NCI-H774 (cell line): ENCODE measurements at places on chromosomes 1 and 21.

- no peak for DNase-seq
Measured at GRCh38 chr1:46394108-46394871, at the start of gene FAAH. FAAH (plus strand) TSS chr1:46394317; CDS start chr1:46394349, 32 bp downstream.

- DNase-seq, result no peak
Measured at GRCh38 chr1:47187926-47188250, 1.9 kb downstream of the PDZK1IP1 start.

DNA sequence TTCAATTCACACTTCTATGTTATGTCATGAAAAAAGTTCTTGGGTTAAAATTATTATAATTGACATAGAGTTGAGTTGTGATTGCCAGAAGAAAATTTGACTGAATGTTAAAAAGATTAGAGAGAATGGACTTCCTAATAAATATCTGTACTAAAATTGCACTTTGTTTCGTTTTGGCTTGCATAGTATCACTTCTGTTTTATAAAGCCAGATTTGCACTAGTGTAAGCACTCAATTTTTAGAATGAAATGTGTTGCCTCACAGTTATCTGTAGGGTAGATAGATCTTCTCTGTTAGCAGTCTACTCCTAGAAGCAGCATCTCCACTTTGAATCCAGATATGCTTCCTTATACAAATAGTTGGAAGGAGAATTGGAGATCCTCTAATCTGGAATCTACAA lies 95.2 kb upstream of the MPC2 start:
- DNase-seq, result no peak

DNA sequence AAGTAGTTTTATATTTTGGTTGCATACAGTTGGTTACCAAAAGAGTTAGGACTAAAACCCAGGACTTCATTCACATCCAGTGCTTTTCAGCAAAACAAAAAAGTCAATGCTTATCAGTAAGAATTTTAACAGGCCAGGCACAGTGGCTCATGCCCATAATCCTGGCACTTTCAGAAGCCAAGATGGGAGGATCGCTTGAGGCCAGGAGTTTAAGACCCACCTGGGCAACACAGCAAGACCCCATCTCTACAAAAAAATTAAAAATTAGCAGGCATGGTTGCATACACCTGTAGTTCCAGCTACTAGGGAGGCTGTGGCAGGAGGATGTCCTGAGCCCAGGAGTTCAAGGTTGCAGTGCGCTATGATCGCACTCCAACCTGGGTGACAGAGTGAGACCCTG lies 47.3 kb downstream of the AKT3 start:
- no peak for DNase-seq

GRCh38 chr1:201968202-201968925 lies 13.1 kb downstream of the TIMM17A start:
- no peak for DNase-seq

- no peak for DNase-seq
Measured at GRCh38 chr1:236144033-236144432, 1.7 kb downstream of the GPR137B start.

- peak; percentile 80 for DNase-seq
Measured at GRCh38 chr1:59057211-59057694, 239.6 kb upstream of the FGGY start.

GRCh38 chr1:192767798-192768197 lies 41.0 kb upstream of the RGS2 start:
- DNase-seq, result no peak

DNA sequence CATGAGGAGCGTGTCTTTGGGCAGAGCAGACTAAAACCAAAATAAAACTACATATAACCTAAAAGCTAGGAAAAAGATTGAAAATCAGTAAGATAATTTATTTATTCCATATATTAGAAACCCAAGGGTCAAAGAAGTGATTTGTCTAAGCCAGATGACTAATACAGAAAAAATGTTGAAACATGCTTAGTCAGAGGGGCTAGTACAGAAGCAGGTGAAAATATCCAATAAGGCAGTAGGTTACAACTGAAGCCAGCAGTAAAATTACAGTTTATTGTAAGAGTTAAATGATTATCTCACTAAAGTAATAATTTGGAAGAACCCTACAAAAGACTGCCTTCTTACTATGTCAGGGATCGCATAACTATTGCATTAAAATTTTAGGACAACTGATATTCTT lies 1190.9 kb upstream of the PRMT6 start:
- DNase-seq, result no peak

DNA sequence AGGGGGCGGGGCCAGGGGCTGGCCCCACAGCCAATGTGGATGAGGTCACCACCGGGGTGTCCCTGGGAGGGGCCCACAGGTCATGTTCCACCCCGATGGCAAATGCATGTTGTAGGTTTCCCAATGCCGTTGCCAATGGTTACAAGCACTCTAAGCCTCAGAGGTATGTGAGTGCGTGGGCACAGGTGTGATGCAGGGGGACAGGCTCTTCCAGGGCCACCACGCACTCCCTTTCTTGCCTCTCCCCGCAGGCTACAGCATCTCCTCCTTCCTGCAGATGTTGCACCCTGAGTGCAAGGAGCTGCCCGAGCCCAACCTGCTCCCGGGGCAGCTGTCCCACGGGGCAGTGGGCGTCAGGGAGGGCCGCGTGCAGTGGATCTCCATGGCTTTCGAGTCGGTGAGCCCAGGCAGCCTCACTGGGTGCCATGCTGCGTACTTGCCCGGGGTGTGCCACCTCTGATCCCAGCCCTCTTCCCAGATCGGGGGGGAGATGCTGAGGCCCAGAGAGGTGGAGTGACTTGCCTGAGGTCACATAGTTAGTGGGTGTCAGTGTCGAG lies 52.4 kb downstream of the DISP3 start:
- DNase-seq, result no peak

DNA sequence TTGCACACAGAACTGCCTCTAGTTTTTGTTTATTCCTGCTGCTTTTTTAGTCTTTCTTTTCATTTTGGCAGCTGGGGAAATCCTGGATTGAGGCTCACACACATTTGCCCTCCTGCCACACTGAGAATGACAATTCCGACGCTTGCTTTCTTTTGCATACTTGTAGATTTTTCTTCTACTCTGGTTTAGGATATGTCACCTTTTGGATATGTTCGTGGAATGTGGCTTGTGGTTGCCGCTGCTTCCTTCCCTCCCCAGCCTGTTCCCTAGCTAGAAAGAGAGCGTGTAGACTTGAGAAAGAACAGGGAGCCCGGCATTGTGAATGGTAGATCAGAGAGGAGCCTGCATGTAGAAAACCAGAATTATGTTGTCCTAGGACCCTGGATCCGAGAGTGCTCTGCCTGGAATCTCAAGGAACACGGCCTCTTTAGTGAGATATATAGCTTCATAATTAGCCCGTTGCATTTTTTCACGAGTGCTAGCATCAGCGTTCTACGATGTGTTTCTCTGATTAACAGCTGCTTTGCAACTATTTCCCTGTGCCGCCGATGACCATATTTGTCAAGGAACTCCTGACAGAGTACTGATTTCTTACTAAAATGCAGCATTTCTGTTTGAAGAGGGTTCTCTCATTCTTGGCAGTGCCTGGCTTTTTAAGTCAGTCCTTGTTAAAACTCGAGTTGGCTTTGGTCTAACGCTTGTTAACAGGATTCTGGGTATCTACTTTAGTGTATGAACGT lies 56.2 kb downstream of the PEX14 start:
- no peak for DNase-seq

GRCh38 chr1:183871601-183872000 lies 66.7 kb downstream of the RGL1 start:
- DNase-seq, result no peak

GRCh38 chr21:16608209-16608830 lies 878.5 kb downstream of the USP25 start:
- no peak for DNase-seq

DNA sequence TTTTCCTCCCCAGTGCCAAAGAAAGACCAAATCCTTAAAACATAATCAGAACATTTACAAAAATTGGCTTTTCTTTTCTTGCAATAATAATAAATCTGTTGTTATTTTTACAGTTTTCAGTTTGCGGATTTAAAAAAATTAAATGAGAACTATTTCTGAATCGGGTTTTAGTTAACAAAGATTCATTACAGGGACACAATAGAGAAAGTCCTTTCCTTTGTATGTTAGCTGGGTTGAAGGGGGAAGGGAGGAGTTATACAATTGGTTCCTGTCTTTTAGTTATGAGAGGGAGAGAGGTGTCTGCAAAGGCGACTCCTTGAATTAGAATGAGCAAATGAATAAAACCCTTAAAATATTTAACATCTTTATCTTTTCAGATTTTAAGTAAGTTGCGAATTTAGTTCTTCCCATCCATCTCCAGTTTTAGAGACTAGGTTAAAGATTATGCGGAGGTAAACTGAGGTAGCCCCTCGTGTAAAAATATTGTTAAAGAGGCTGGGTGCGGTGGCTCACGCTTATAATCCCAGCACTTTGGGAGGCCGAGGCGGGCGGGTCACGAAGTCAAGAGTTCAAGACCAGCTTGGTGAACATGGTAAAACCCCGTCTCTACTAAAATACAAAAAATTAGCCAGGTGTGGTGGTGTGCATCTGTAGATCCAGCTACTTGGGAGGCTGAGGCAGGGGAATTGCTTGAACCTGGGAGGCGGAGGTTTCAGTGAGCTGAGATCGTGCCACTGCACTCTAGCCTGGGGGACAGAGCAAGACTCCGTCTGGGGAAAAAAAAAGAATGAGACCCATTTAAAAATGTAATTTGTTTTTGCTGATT lies 3.9 kb downstream of the SPEN start:
- DNase-seq, result no peak

- DNase-seq, result no peak
Measured at GRCh38 chr1:76492752-76493430, 374.4 kb upstream of the ST6GALNAC5 start.

GRCh38 chr1:192284927-192285326 lies 31.9 kb upstream of the RGS21 start:
- DNase-seq, result no peak

GRCh38 chr1:15876357-15877055 lies 29.0 kb downstream of the SPEN start:
- no peak for DNase-seq

DNA sequence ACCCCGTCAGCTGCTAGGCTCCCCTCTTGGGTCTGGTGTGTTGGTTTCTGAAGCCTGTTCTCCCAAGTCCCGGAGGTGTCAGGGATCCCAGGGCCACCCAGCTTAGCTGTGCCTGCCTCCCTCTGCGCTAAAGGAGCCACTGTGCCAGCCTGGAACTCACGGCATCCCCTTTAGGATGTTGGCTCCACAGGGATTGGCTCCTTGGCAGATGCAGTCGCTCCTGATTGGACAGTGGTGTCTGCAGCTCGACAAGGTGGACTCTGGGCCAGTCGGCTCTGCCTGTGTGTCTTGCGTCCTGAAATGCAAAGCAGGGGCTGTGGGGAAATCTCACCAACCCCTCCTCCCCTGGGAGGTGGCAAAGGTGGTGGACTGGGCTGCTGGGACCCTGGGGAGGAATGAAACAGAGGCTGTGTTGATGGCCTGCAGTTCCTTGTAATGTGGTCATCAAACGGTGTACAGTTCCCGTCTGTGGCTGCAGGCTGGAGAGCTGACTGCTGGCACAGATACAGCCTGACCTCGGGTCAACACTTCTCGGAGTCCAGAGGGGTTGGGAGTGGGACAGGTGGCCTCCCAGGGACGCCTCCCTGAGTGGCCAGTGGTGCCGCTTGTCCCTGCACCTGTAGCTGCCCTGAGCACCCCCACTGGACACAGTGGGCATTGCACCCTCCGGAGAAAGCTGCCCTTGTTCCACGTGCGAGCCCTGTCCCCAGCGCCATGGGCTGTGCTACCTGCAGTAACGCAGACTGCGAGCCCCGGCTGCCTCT lies 11.5 kb upstream of the KCNAB2 start:
- no peak for DNase-seq

- DNase-seq, result no peak
Measured at GRCh38 chr1:36584874-36585453, 102.3 kb upstream of the CSF3R start.

GRCh38 chr1:246923482-246923881 lies 8.3 kb downstream of the AHCTF1 start:
- DNase-seq, result no peak

- DNase-seq, result peak; percentile 57
Measured at GRCh38 chr1:206631085-206631509, 4.2 kb upstream of the DYRK3 start.

- DNase-seq, result no peak
Measured at GRCh38 chr1:209661071-209661470, 8.8 kb upstream of the LAMB3 start.

DNA sequence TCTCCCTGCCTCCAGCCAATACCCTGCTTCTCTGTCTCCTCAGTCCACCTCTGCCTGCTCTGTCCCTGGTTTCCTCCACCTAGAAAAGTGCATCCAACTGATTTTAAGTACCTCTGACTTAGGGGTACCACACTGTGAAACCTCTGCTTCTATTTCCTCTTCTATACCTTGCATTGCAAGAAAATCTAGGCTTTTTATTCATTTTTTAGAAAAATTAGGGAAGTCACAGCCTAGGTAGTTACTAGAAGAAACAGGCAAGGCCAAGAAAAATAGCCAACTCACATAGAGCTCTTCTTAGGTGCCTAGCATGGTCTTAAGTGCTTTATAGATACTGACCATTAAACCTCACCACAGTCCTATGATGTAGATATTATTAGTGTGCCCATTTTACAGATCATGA lies 39.1 kb downstream of the HIVEP3 start:
- DNase-seq, result no peak

DNA sequence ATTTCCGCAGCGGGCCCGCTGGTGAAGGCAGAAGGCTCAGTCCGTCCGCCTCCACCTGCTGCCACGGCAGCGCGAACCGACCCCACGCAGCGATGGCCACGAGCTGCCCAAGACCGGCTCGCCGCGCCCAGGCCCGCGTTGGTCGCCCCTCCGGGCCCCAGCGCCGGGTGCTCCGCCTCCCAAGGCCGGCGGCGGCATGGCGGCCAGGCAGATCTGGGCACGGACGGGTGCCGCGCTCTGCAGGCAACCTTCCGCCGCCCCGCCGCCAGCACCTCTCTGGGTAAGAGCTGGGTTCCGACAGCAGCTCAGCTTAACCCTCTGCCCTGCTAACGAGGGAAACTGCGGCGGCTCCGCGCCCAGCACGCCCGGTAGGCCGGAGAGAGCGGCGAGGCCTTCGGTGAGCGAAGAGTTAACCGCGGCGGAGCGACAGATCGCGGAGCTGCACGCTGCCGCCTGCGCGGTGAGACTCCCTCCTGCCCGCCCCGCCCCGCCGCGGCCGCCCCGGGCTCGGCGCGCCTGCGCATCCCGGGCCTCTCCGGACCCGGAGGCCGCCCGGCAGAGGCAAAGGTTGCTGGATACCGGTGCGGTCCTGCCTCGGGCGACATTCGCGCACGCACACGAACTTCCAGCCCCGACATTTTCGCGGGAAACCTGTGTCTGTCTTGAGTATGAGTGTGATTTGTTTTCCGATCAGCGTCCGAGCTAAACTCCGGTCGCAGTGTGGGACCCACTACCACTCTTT lies at the start of gene C1orf53:
C1orf53 (plus strand) TSS at position 177 of the 742 bp plus-strand sequence; CDS start at position 197, 20 bp downstream.
- peak; percentile 92 for DNase-seq

- DNase-seq, result no peak
Measured at GRCh38 chr1:156670791-156671190, 6.4 kb downstream of the NES start.
